ENCODE measurements at places on chromosomes 2 and 18.

GRCh38 chr2:47237375-47238334 is 82.5 kb upstream of the STPG4 start:
- no peak overlapping the region for H3K4me3 ChIP-seq
- H3K27me3 ChIP-seq = no peaks in the 10 kb centered on the region
- DNase-seq = peak; percentile 67
- H3K27ac ChIP-seq = no peak overlapping the region
- H3K4me1 ChIP-seq = peaks cover 17% of the 10 kb centered on the region
- H3K36me3 ChIP-seq = no peaks in the 10 kb centered on the region

- peaks cover 15% of the 10 kb centered on the region for H3K4me1 ChIP-seq
- no peak overlapping the region for H3K4me3 ChIP-seq
- no peaks in the 10 kb centered on the region for H3K27me3 ChIP-seq
- H3K36me3 ChIP-seq = no peaks in the 10 kb centered on the region
- no peak for DNase-seq
- peak overlapping the region; percentile 55 for H3K27ac ChIP-seq
Observed at GRCh38 chr18:23179416-23179815, 44.1 kb downstream of the CABLES1 start.

DNA sequence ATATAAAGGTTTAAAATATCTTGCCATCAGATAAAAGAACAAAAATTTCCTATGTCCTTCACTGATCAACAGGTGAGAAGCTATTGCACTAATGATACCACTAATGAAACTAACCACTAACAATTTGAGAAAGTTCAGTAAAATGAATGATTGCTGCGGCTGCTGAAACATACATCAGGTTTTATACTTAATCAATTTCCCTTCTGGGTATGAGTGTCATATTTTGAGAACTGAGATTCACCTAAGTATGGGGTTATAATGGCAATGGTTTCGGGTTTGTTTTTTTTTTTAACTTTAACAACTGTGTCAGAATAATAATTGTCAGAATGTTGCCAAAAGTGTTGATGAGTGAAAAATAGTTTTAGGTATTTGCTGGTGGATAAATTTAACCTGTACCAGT is 151.3 kb upstream of the SLC39A10 start:
- H3K27ac ChIP-seq = no peak overlapping the region
- no peak overlapping the region for H3K4me3 ChIP-seq
- no peaks in the 10 kb centered on the region for H3K4me1 ChIP-seq
- no peaks in the 10 kb centered on the region for H3K27me3 ChIP-seq

- DNase-seq = no peak
- no peak overlapping the region for H3K27ac ChIP-seq
- no peaks in the 10 kb centered on the region for H3K27me3 ChIP-seq
- H3K36me3 ChIP-seq = peaks cover 13% of the 10 kb centered on the region
Observed at GRCh38 chr2:189854187-189854586, 69.9 kb downstream of the PMS1 start.

DNA sequence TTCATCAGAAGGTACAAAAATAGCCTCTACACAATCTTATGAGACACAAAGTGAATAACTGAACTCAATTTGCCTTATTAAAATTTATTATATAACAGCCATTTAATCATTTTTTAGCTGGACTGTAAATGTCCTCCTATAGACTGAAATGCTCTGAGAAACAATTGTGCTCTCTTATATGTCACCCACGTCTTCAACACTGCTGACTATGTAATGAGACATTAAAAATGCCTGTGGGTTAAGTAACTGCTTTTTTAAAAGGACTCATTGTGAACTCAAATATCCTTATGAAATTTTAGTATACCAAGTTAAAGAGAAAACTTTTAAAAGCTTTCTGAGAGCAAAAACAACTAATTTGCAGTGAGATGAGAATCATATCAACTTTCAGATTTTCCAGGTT is 10.4 kb upstream of the GALNT1 start:
- DNase-seq = no peak
- H3K4me1 ChIP-seq = no peaks in the 10 kb centered on the region
- no peak overlapping the region for H3K4me3 ChIP-seq
- H3K36me3 ChIP-seq = no peaks in the 10 kb centered on the region
- no peaks in the 10 kb centered on the region for H3K27me3 ChIP-seq
- no peak overlapping the region for H3K27ac ChIP-seq

DNA sequence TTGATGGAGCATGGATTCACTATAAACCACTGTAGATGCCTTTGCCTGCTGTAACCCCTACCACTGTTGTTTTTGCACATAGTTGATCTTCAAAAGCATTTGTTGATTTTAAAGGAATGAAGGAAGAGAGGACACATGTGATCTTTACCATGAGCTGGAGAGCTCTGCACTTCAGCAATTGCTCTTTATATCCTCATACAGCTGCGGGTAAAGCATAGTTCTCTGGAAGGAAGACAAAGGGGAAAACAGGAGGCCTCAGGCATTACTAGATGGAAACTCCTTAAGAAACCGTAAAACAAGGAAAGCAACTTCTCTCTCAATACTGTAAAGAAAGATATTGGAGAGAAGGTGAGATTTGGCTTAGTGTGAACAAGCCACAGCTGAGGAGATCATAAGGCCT is 60.6 kb downstream of the SCG2 start:
- H3K27ac ChIP-seq = no peak overlapping the region
- no peaks in the 10 kb centered on the region for H3K27me3 ChIP-seq

DNA sequence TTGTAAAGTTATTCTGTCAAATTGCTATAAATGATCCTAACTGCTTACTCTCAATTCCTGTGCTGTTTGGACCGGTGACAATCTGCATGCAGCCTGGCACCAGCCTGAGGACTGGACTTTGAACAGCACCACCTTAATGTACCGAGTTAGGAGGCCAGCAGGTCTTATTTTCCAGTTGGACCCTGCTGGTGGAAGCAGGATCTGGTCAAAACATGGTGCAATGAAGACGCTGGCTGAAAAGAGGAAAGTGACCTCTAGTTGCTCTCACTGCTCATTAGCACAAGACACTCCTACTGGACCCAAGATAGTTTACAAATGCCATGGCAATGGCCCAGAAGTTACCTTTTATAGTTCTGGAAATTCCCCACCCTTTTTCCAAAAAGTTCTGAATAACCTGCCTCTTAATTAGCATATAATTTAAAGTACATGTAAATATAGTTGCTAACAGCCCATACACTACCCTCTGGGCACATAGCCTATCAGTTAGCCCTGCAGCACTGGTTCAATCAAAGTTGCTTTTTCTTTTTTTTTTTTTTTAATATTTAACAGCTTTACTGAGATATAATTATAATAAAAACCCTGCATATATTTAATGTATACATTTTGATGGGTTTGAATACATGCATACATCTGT is 35.8 kb downstream of the RBKS start:
- no peaks in the 10 kb centered on the region for H3K4me1 ChIP-seq
- H3K27me3 ChIP-seq = no peaks in the 10 kb centered on the region
- no peak overlapping the region for H3K27ac ChIP-seq
- DNase-seq = no peak
- H3K36me3 ChIP-seq = no peaks in the 10 kb centered on the region
